ENCODE measurements at places on chromosomes 11 and 22.
A peak's percentile ranks its signal among the peaks of the same experiment; 100 is the strongest.

- peak; percentile 8 for DNase-seq
Observed at GRCh38 chr11:6353367-6353987, 33.2 kb upstream of the CAVIN3 start.

DNA sequence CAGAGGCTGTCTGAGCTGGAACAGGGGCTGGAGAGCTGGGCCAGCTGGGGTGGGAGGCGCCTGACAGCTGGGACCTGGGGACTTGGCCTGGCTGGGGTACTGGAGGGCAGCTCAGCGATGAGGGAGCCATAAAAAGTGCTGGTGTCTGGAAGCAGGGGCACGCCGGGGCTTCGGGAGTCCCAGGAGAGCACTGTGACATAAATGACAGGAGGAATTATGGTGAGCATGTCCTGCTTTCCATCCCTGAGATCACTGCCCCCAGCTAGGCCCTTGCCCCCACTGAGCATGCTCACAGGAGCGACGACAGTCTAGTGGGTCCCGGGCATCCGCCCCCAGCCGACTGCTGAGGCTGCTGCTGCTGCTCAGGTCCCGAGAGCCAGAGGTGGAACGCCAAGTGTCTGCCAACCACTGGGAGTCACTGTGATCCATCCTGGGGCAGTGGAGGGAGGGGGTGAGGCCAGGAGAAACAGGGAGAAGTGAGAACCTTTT, 6.2 kb downstream of the ROBO4 start:
- no peak for DNase-seq

GRCh38 chr22:35172442-35172841, 84.9 kb upstream of the HMGXB4 start:
- DNase-seq = no peak

DNA sequence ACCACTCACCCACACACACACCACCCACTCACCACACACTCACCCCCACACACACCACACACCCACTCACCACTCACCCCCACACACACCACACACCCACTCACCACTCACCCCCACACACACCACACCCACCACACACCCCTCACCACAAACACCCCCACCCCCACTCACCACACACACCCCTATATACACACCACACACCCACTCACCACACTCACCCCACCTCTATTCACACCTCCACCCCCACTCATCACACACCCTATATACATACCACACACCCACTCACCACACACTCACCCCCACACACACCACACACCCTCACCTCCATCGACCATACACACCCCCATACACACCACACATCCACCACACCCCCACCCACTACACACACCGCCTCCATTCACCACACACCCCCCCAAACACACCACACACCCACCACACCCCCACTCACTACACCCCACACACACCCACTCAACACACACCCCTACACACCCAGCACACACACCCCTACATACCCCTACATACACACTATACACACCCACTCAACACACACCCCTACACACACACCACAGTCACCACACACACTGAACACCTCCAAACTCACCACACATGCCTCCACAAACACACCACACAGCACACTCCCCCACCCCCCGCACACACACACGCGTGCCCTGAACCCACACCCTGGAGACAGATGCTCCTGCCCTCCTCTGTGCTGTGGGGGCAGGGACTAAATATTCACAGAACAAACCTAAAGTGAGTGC, 19.0 kb upstream of the TTLL12 start:
- no peak for DNase-seq

- no peak for DNase-seq
Observed at GRCh38 chr11:13869398-13869886, 93.1 kb upstream of the SPON1 start.

DNA sequence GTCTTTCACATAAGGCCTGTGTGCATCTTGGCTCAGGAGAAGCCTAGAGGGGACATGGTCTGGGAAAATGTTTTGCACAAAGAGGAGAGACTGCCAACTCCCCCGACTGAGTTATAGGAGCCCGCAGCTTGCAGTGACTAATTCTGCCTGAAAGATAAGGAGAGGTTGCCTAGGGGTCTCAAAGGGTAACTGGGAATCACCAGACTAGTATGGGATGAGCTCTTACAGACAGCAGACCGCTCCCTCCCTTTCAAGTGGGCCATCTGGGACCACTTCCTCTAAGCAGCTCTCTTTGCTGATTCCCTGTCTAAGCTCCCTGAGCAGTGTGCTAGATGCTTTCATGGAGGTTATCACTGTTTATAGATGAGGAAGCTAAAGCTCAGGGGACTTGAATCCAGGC, 105.1 kb downstream of the TENM4 start:
- DNase-seq = no peak

DNA sequence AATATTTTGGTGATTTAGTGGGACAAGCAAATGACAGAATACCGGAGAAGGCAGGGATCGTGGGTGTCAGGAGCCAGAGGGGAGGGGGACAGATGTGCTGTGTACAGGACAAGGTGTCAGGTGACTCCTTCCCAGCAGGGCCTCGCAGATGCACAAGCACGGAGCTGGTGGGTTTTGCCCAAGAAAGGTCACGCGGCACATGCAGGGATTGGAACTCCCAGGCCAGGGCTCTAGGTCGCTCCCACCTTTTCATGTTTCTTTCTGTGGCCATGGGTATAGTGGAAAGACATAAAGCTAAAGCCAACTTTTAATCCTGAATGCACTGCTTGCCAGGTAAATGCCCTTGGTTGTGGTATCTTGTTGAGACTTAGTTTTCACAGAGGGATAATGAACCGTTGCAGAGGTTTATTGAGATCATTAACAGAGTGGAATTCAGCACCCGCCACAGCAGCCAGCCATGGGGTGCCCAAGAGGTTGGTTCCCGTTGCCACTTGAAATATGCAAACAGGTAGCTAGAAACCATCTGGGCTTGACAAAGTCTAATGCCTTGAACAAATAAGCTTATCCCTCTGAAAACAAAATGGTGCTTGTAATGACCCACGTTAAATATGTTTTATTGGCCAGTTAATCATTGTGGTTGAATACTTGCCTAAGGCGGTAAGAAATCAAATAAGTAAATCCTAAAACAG, 10.1 kb downstream of the C22orf23 start:
- DNase-seq = no peak

DNA sequence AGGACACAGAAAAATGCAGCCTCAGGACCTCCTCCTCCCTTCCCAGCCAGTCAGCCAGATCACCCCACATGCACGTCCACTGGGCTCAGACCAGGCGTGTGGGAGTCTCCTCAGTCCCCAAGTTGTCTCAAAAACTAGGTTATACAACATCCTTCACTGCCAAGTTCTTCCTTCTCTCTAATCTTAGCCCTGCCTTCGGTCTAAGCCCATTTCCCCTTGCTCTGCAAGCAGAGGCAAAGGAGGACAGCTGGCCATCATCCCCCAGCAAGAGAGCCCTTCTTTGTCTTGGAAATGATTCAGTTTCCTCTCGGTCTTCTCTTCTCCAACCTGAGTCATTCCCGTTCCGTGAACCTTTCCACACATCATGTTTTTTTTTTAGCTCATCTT, 14.0 kb upstream of the NRGN start:
- DNase-seq = no peak

GRCh38 chr11:12689029-12689755, 15.0 kb downstream of the TEAD1 start:
- DNase-seq = no peak

- DNase-seq = no peak
Observed at GRCh38 chr11:121249039-121249663, 43.4 kb upstream of the SC5D start.

GRCh38 chr11:123434262-123434661, 4.2 kb downstream of the GRAMD1B start:
- no peak for DNase-seq

DNA sequence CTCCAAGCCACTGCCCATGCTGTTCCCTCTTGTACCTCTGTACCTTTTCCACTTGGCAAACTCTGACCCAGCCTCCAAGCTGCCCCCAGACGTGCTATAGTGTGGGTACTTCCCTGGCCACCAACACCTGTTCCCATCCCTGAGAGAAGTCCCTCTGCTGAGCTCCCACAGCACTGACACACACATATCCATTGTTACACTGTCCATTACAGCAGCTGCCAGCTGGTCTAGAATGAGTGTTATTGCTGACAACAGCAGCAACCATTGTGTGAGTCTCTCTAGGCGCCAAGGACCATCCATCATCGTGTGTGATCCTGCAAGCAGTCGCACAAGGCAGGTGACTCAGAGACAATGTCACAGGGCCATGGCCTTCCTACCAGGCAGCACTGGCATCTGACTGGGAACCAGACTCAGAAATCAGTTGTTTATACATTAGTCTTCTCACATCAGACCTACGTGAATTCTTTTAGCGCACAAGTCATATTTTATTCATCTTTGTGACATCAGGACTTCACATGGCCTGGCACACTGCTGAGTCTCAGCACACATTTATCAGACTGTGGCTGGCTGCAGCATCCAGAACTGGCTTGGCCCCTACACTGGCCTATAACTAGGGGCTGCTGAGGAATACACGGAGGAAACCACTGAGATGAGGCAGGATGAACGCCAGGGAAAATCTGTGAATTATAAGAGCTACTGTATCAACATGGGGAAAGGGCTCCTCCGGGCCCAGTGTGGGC, 56.4 kb downstream of the SGSM3 start:
- no peak for DNase-seq

DNA sequence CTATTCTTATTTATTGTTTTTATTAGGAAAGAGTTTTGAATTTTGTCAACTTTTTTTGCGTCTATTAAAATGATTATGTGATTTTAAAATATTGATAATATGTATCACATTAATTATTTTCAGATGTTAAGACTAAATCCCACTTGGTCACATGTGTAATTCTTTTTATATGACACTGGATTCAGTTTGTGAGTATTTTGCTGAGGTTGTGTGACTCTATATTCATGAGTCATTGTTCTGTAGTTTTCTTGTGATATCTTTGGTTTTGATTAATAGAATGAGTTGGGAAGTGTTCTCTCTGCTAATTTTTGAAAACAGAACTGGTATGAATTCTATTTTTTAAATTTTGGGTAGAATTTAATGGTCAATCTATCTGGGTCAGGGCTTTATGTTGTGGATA, 317.9 kb downstream of the ETS1 start:
- DNase-seq = no peak

Data from activated naive CD4-positive, alpha-beta T cell (primary cell).